Activated CD4-positive, alpha-beta T cell treated with anti-CD3 and anti-CD28 coated beads for 24 hours (primary cell): ENCODE measurements at places on chromosomes 13 and 19.

GRCh38 chr13:39406688-39407087 is 196.3 kb downstream of the LHFPL6 start:
- no peak for DNase-seq

- DNase-seq: no peak
Observed at GRCh38 chr13:61084988-61085387, 330.7 kb downstream of the PCDH20 start.

DNA sequence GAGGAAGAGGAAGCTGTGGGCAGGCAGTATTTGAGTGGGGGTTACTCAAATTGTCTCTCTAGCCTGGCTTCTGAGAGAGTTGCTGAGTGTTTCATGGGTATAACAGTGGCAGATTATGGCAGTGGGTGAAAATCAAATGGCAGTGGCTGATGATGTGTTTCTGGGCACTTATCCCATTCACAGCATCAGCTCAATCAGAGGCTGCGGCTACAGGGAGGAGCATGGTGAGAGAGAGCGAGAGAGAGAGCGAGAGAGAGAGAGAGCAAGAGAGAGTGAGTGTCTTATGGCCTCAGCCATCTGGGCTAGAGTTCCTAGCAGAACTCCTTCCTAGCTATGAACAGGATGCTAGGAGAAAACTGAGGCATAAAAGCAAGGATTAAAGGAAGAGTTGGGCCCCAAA is 178.9 kb downstream of the OLFM4 start:
- no peak for DNase-seq

DNA sequence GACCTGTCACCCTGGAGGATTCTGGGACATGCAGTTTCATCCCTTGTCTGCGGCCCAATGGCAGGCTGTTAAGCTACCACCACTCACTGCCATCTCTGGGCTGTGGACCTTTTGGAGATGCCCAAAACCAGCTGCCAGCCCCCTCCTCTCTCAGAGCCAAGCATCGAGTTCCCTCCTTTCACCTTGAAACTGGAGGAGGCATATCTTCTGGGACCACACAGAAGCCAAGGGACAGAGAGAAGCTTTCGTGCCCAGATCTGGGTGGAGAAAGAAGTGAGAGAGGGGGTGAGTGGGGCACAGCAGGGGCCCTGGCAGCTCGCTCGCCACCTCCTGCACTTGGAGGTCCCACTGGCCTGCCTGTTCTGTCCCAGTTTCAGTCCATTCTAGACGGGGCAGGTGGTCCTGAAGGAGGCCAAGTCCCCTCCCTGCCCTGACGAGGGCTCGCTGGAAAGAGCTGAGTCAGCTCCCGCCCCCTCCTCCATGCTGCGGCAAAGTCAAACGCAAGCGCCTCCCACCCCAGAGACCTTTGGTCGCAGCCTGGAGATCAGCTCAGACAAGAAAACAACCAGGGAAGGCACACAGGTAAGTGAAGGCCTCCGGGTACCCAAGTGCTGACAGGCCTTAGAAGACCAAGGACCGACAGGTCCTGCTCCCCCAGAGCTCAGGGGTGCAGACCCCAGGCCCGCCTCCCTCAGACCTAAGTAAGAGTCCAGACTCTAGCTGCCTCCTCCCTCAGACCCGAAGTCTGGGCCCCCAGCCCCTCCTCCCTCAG is 3.8 kb downstream of the BCAT2 start:
- no peak for DNase-seq

DNA sequence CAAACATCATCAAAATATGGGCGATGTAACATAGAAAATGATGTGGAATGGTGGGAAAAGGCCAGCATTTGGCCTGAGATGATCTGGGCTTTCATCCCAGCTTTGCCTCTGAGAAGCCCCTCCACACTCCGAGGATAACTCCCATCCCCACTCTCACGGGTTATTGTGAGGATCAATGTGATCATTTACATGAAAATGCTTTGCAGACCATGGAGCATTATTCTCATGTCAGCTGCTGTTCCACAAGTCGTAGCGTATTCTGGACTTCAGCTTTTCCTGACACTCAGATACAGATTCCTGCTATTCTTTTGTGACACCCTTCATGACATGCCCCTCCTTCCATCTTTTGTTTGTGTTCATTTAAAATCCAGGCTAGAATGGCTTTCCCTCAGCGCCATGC is 86.5 kb downstream of the NUFIP1 start:
- no peak for DNase-seq

- no peak for DNase-seq
Observed at GRCh38 chr13:26133851-26134250, 82.0 kb upstream of the SHISA2 start.

- DNase-seq: no peak
Observed at GRCh38 chr13:99014522-99014921, 36.7 kb upstream of the DOCK9 start.

- no peak for DNase-seq
Observed at GRCh38 chr19:11423164-11423790, 4.2 kb upstream of the RGL3 start.

DNA sequence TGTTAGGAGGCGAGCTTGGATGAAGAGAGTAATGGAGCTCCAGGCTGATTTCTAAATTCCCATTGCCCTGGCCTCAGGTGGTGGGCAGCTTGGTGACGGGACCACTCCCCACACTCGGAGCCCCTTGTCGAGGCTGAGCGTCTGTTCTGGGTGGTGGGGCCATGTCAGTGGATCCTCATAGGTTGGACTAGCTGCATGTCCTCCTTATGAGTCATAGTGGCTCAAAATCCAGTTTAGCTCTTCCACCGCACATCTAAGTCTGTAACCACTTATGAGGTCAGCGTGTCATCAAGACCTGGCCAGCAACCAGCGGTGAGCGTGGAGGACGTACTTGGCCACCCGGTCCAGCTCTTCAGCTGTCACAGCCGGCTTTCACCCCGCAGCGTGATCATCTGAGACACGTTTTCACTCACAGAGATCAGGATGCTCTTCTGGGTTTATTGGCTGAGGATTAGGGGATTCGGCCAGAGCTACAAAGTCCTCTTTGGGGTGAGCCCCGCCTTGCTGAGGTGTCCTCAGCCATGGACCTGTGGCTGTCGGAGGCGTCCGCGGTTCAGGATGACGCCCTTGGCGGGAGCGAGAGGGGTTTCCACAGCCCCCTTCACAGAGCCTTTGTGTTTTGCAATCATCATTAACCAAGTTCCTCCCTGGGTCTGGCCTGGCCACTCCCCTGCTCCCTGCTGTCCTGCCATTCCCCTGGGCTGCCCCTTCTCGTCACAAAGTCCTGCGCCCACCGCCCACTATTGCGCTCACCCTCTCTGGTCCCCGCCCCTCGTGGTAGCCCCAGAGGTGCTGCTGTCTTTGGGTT is 41.9 kb downstream of the ADPRHL1 start:
- no peak for DNase-seq

DNA sequence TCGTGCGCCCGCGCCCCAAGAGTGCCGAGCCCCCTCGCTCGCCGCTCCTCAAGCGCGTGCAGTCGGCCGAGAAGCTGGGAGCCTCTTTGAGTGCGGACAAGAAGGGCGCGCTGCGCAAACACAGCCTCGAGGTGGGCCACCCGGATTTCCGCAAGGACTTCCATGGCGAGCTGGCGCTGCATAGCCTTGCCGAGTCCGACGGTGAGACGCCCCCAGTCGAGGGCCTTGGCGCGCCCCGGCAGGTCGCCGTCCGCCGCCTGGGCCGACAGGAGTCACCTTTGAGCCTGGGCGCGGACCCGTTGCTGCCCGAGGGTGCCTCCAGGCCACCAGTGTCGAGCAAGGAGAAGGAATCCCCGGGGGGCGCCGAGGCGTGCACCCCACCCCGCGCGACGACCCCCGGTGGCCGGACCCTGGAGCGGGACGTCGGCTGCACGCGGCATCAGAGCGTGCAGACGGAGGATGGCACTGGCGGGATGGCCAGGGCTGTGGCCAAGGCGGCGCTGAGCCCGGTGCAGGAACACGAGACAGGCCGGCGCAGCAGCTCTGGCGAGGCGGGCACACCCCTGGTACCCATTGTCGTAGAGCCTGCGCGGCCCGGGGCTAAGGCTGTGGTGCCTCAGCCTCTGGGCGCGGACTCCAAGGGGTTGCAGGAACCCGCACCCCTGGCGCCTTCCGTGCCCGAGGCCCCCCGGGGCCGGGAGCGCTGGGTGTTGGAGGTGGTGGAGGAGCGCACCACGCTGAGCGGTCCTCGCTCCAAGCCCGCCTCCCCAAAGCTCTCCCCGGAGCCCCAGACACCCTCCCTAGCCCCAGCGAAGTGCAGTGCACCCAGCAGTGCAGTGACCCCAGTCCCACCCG is 7.1 kb downstream of the DNASE2 start:
- no peak for DNase-seq

DNA sequence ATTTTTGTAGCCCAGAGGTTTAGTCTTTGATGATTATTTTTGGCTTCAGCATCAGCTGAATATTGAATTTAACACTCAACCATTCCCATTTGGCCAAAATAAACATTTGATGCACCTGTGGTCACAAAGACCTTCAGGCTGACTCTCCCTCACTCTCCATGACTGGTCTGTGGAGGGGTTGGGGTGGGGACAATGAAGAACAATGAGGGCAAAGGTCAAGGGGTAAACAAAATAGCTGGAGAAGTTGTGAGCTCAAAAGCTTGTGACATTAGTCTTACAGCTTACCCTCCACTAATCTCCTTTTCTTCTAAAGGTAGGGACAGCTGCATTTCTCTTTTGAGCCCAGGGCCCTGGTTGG is 86.9 kb downstream of the SLC15A1 start:
- no peak for DNase-seq

- DNase-seq: no peak
Observed at GRCh38 chr19:45529420-45529785, 22.1 kb downstream of the VASP start.
